ENCODE measurements at places on chromosomes 1 and 21.

DNA sequence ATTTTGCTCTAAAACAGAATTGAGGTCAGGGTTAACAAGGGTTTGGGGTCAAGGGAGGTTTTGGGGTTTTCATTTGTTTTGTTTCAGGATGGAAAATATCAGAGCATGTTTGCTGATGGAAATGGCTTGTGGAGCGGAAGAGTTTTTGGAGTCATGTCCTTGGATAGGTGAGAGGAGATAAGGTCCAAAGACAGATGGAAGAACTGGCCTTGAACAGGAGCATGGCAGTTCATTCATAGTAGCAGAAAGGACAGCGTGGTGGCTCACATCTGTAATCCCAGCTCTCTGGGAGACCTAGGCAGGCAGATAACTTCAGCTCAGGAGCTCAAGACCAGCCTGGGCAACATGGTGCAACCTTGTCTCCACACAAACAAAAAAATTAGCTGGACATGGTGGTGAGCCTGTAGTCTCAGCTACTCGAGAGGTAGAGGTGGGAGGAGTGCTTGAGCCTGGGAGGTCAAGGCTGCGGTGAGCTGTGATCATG lies 65.1 kb downstream of the MAB21L3 start:
- no peak for DNase-seq

GRCh38 chr1:223088713-223089240 lies 54.3 kb downstream of the TLR5 start:
- DNase-seq = no peak

GRCh38 chr1:102842606-102843005 lies 265.7 kb downstream of the COL11A1 start:
- no peak for DNase-seq

DNA sequence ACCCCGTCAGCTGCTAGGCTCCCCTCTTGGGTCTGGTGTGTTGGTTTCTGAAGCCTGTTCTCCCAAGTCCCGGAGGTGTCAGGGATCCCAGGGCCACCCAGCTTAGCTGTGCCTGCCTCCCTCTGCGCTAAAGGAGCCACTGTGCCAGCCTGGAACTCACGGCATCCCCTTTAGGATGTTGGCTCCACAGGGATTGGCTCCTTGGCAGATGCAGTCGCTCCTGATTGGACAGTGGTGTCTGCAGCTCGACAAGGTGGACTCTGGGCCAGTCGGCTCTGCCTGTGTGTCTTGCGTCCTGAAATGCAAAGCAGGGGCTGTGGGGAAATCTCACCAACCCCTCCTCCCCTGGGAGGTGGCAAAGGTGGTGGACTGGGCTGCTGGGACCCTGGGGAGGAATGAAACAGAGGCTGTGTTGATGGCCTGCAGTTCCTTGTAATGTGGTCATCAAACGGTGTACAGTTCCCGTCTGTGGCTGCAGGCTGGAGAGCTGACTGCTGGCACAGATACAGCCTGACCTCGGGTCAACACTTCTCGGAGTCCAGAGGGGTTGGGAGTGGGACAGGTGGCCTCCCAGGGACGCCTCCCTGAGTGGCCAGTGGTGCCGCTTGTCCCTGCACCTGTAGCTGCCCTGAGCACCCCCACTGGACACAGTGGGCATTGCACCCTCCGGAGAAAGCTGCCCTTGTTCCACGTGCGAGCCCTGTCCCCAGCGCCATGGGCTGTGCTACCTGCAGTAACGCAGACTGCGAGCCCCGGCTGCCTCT lies 11.5 kb upstream of the KCNAB2 start:
- peak; percentile 11 for DNase-seq

GRCh38 chr1:181148636-181149035 lies 60.1 kb downstream of the IER5 start:
- DNase-seq = no peak

DNA sequence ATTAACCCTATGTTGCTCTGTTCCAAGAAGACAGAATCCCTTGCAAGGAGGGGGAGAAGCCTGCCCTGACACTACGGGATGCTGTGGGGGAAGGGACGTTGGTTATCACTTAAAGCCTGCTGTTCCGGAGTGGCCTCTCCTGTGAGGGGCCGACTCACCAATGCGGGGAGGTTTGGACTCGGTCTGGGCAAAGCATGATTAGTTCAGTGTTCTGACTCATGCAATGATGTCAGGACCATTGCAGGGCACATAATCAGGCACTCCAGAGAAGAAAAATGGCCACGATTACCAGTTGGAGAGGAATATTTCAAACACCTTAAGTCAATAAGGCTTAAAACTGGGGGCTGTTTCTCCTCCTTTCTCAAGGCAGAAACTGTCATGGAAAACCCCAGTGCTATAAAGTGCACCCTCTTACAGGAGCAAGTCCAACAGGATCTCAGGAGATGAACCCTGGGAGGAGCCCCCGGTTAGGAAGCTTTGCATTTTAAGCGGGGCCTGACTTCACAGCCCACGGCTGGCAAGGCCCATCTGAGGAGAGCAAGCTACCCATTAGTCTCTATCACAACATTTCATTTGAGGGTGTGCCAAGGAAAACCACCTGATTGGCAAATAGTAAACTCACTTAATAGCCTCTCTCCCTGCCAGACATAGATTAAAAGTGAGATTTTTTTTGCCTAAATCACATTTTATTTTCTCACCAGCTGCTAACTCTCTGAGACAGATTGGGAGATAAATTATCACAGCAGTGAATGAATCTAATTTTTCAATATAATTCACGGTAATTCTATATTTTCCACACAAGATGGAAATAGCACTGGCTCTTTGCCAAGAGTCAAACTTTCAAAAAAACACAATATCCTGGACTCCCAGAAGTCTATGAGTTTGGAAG lies 202.5 kb downstream of the C1orf94 start:
- no peak for DNase-seq

DNA sequence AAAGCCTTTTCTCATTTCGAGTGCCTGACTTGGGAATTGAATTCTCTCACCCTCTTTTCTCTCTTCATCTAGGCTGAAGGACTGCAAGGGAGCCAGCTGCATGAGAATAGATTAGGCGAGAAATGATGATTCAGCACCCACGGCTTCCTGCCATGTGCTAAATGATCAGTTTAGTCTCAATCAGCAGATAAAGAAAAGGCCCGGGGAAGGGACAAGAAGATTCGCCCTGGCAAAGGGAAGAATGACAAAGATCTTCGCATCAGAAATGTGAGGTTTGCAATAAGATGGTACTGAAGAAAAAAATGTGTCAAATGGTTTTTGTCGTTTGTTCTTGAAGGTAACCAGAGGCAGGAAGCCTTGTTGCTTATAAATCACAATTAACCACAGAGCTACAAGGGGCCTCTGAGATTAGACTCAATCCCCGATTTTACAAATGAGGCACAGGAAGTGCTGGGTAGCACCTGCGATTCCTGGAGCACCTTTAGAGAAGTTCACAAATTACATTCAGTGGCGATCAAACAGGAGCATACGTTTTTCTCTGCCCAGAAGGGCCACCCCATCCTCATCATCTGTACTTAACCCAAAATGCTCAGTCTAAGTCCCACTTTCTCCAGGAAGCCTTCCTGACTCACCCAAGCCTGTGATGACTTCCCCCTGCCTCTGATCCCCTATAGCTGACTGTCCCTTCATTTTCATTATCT lies 183.4 kb downstream of the ZNF281 start:
- no peak for DNase-seq

DNA sequence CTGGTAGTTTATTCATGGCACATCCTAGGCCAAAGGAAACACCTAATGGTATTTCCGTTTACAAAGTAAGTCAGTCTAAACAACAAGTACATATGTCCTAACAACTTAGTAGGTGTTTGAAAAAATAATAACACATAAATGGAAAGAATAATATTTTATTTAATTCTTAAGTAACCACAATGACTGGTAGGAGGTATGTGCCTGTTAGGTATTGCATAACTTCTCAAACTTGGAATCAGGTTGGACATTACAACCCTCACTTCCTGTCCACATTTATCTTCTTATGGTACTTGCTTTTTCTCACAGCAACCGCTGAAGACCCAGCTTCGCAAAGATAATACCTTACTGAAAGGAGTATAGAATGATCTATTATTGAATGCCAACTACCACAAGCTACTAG lies 64.2 kb downstream of the VPS13D start:
- no peak for DNase-seq

GRCh38 chr1:230179249-230179648 lies 112.2 kb downstream of the GALNT2 start:
- DNase-seq = no peak

DNA sequence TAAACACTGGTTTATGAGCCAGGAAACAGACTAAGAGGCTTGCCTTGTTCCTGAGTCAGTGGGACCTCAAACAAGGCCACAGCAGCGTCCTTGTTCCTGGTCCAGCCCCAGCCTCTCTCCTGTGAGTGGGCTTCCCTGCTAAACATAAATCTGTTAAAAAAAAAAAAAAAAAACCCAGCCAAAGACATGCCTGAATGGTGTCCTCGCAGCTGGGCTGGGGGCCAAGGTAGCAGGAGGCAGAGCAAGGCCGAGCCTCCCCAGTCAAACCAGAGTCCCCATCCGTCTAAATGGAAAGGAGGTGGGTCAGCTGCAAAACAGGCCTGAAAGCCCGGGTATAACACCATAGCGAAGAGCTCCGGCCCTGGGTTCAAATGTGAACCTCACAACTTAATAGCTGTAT lies 18.1 kb upstream of the IFFO2 start:
- DNase-seq = no peak
